Uterus (tissue), 4 donors: ENCODE measurements at places on chromosomes 2 and 18.

GRCh38 chr18:5879479-5879882, 15.8 kb downstream of the TMEM200C start:
- H3K4me3 ChIP-seq: no peak overlapping the region
- H3K27me3 ChIP-seq: no peaks in the 10 kb centered on the region
- no peaks in the 10 kb centered on the region for H3K4me1 ChIP-seq

GRCh38 chr2:175829741-175830140, 172.3 kb downstream of the LNPK start:
- H3K4me3 ChIP-seq: no peak overlapping the region
- no peak for DNase-seq
- no peak overlapping the region for H3K27ac ChIP-seq
- H3K36me3 ChIP-seq: no peaks in the 10 kb centered on the region
- H3K4me1 ChIP-seq: no peaks in the 10 kb centered on the region

DNA sequence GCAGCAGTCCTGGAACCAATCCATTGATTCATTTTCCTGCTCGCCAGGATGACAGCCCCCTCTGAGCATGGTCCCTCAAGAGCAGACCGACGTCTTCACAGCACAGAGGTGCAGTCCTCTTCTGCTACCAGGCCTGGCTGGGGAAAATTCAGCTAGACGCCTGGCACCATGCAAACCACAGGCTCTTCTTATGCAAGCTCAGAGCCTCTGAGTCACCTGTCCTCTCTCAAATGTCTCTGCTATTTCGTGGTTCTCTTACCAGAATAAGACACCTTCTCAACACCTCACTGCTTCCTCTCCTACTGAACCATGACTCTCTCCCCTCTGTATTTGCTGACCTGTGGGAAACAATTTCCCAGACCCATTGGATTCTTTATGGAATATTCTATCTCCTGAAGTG, 79.8 kb upstream of the CYRIA start:
- H3K36me3 ChIP-seq: no peaks in the 10 kb centered on the region
- no peak overlapping the region for H3K27ac ChIP-seq
- H3K4me1 ChIP-seq: no peaks in the 10 kb centered on the region
- H3K27me3 ChIP-seq: no peaks in the 10 kb centered on the region
- H3K4me3 ChIP-seq: no peak overlapping the region

- no peaks in the 10 kb centered on the region for H3K36me3 ChIP-seq
- H3K27me3 ChIP-seq: no peaks in the 10 kb centered on the region
- H3K4me1 ChIP-seq: no peaks in the 10 kb centered on the region
- H3K4me3 ChIP-seq: no peak overlapping the region
These were observed 143.9 kb downstream of the MAIP1 start for GRCh38 chr2:200099256-200099655.

GRCh38 chr2:127278959-127279358, 15.0 kb downstream of the ERCC3 start:
- DNase-seq: no peak
- H3K27ac ChIP-seq: no peak overlapping the region
- H3K4me1 ChIP-seq: no peaks in the 10 kb centered on the region
- H3K4me3 ChIP-seq: no peak overlapping the region

GRCh38 chr2:56583796-56584315, 400.1 kb downstream of the CCDC85A start:
- DNase-seq: no peak
- no peak overlapping the region for H3K27ac ChIP-seq
- H3K27me3 ChIP-seq: no peaks in the 10 kb centered on the region
- no peak overlapping the region for H3K4me3 ChIP-seq
- H3K36me3 ChIP-seq: no peaks in the 10 kb centered on the region

GRCh38 chr2:98935777-98936352, at the start of gene CRACDL:
TSS of gene CRACDL (minus strand) at chr2:98936225. CDS start at chr2:98846800, 89,425 bp downstream.
- no peaks in the 10 kb centered on the region for H3K4me1 ChIP-seq
- no peak within 1 kb of the TSS for H3K27ac ChIP-seq
- no peaks in the 10 kb centered on the region for H3K27me3 ChIP-seq
- DNase-seq: no peak
- peak within 1 kb of the TSS; percentile 32 for H3K4me3 ChIP-seq
- no peaks in the 10 kb centered on the region for H3K36me3 ChIP-seq

GRCh38 chr2:289362-290089, 1.6 kb upstream of the ALKAL2 start:
- DNase-seq: peak; percentile 57
- peaks cover 12% of the 10 kb centered on the region for H3K4me1 ChIP-seq
- H3K36me3 ChIP-seq: no peaks in the 10 kb centered on the region
- peak overlapping the region; percentile 73 for H3K27ac ChIP-seq

DNA sequence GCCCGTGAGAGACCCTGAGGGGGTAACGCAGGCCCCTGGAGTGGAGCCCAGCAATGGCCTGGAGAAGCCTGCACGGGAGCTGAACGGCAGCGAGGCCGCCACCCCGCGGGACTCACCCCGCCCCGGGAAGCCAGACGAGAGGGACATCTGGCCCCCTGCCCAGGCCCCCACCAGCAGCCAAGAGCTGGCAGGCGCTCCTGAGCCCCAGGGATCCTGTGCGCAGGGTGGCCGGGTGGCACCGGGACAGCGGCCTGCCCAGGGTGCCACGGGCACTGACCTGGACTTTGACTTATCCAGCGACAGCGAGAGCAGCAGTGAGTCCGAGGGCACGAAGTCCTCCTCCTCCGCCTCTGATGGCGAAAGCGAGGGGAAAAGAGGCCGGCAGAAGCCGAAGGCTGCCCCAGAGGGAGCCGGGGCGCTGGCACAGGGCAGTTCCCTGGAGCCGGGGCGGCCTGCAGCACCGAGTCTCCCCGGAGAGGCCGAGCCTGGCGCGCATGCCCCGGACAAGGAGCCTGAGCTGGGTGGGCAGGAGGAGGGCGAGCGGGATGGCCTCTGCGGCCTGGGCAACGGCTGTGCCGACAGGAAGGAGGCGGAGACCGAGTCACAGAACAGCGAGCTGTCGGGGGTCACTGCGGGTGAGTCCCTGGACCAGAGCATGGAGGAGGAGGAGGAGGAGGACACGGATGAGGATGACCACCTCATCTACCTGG, 35.1 kb downstream of the CTDP1 start:
- no peaks in the 10 kb centered on the region for H3K36me3 ChIP-seq
- H3K27me3 ChIP-seq: no peaks in the 10 kb centered on the region
- DNase-seq: no peak
- H3K4me1 ChIP-seq: no peaks in the 10 kb centered on the region

- peaks cover 4% of the 10 kb centered on the region for H3K4me1 ChIP-seq
- no peak overlapping the region for H3K27ac ChIP-seq
- no peaks in the 10 kb centered on the region for H3K36me3 ChIP-seq
- H3K4me3 ChIP-seq: no peak overlapping the region
- DNase-seq: no peak
- no peaks in the 10 kb centered on the region for H3K27me3 ChIP-seq
These were observed 20.8 kb downstream of the PRPF40A start for GRCh38 chr2:152696476-152696875.

- H3K36me3 ChIP-seq: no peaks in the 10 kb centered on the region
- H3K27me3 ChIP-seq: no peaks in the 10 kb centered on the region
- peak; percentile 2 for DNase-seq
- H3K4me1 ChIP-seq: no peaks in the 10 kb centered on the region
- no peak overlapping the region for H3K27ac ChIP-seq
These were observed 16.9 kb downstream of the GPR55 start for GRCh38 chr2:230908092-230908594.

GRCh38 chr2:23397478-23397877, 12.5 kb downstream of the KLHL29 start:
- no peaks in the 10 kb centered on the region for H3K36me3 ChIP-seq
- H3K27ac ChIP-seq: no peak overlapping the region
- H3K27me3 ChIP-seq: no peaks in the 10 kb centered on the region

DNA sequence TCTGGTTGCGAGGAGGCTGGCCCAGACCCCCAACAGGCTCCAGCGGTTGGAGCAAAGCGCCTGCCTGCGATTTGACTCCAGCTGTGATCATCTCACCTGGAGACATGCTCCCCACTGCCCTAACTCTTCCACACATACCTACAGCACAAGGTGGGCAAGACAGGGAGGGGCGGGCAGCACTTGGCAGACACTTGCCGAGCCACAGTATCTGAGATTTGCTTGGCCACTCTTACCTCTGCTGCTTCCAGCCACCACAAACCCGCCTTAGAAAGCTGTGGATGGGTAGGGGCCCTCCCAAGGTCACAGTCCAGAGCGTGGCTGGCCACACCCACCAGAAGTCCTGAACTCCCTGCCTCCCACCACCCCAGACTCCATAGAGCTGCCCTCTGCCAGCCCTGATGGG, 8.2 kb downstream of the CYP26B1 start:
- H3K27ac ChIP-seq: no peak overlapping the region
- no peak overlapping the region for H3K4me3 ChIP-seq
- H3K4me1 ChIP-seq: no peaks in the 10 kb centered on the region
- peak; percentile 8 for DNase-seq
- H3K36me3 ChIP-seq: no peaks in the 10 kb centered on the region

DNA sequence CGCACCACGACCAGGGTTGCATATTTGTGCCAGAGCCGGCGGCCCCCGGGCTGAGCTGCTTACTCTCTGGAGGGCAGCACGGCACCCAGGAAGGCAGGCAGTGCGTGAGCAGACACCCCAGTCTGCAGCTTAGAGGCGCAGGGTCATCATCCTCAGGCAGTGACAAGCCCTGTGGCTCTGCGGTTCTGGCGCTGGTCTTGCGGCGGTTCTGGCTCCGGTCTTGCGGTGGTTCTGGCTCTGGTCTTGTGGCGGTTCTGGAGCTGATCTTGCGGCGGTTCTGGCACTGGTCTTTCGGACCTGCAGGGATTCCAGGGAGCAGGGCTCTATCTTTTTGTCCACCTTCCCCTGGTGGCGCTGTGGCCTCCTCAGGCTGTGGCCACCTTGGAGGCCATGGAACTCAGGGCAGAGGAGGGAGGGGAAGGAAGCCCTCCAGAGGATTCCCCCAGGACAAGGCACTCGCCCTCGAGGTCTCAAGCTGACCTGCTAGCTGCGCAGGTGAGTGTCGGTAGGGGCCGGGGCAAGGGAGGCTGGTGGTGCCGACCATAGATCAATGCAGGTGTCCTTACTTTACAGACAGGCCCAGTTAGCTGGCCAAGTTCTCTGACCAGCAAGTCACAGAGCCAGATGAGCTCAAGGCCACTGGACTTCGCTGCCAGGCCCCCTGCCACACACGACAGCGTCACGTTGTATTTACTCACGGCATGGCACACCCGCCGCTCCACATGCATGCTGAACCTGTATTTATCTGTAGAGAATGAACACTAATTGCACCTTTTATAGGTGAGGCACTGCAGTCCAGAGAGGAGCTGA, 14.9 kb downstream of the ESPNL start:
- H3K36me3 ChIP-seq: no peaks in the 10 kb centered on the region
- H3K4me3 ChIP-seq: no peak overlapping the region
- no peak overlapping the region for H3K27ac ChIP-seq
- no peaks in the 10 kb centered on the region for H3K27me3 ChIP-seq

DNA sequence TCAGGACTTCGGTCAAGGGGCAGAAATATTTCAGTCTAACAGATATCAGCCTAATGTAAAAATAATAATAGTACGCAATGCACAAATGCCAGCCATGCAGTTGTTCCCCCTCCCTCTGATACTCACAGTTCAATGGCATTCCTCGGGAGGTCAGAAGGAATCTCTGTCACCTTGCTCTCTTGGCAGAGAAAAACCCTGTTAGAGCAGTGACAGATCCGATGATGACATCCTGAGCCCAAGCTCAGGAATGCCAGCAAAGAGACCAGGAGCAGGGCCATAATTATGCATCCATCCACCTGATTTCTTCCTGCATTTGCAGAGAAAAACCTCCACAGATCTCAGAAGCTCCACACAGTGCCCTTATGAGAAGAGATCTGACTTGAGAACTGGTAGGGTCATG, at the start of gene FSHR:
FSHR (minus strand) TSS at position 376 of the 400 bp plus-strand sequence; CDS start at position 278, 98 bp downstream.
- no peaks in the 10 kb centered on the region for H3K4me1 ChIP-seq
- H3K36me3 ChIP-seq: no peaks in the 10 kb centered on the region
- H3K27ac ChIP-seq: no peak within 1 kb of the TSS
- DNase-seq: no peak

GRCh38 chr2:238483021-238483420, 56.3 kb downstream of the ASB1 start:
- no peaks in the 10 kb centered on the region for H3K36me3 ChIP-seq
- no peak overlapping the region for H3K4me3 ChIP-seq
- H3K4me1 ChIP-seq: no peaks in the 10 kb centered on the region

DNA sequence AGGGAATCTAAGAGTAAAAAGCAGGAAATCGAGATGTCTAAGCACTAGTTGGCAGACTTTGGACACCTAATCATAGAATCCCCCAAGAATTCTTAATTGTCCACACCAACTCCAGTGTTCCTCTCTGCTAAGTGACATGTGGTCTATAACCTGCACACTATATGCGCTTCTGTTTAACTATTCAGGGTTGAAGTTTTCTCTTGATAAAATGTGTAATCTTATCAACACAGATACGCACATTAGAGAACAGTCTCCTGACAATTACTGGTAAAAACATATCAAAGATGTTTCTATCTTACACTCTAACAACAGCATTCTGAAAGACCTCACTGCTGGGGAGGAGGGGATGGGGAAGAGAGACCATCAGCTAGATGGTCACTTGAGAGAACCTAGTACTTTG, 3.9 kb downstream of the ABCB11 start:
- no peaks in the 10 kb centered on the region for H3K27me3 ChIP-seq
- H3K4me1 ChIP-seq: no peaks in the 10 kb centered on the region
- no peak for DNase-seq
- no peak overlapping the region for H3K27ac ChIP-seq

DNA sequence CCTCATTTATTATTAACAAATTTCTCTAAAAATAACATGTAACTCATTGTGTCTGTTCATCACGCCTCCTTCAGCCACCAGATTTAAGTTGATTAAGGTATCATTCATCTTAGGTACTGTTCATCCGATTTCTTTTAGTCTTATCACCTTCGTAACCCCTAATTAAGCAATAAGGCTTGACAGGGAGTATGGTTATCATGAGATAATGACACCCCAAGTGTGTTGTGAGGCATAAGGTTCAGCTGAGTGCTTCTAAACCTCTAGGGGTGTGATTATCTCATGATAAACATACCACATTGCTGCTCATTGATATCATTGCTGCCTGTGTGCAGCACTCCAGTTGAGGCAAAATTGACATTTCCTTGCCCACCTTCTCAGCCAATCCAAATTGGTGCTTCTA, 158.9 kb upstream of the BOD1L2 start:
- no peaks in the 10 kb centered on the region for H3K36me3 ChIP-seq
- no peaks in the 10 kb centered on the region for H3K27me3 ChIP-seq
- H3K27ac ChIP-seq: no peak overlapping the region
- DNase-seq: no peak

DNA sequence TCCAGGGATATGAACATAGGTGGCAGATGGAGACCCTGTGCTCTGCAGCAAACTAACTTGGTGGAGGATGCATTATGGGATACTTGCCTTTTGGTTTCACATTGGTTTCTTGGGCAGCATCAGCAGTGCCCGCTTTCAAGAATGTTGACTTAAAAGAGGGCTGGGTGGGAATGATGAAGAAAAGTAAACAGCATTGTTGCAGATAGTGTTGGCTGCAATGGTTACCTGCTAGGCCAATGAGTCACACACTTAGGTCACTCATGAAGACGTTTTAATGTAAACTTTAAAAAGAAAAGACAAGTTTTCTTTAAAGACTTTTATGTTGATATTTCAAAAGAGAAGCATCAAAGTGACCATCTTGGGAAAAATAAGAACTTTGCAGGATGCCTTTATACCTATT, 26.1 kb upstream of the FAM237A start:
- H3K27ac ChIP-seq: no peak overlapping the region
- no peaks in the 10 kb centered on the region for H3K27me3 ChIP-seq
- no peak for DNase-seq
- no peaks in the 10 kb centered on the region for H3K36me3 ChIP-seq
